ENCODE measurements at places on chromosomes 3 and 15.

- peak; percentile 28 for DNase-seq
Observed at GRCh38 chr15:91853511-91853947, at the start of gene SLCO3A1. TSS of gene SLCO3A1 (plus strand) at chr15:91853708.

GRCh38 chr3:42827023-42827422 lies 17.8 kb downstream of the ACKR2 start:
- no peak for DNase-seq

GRCh38 chr3:149619136-149619535 lies 38.7 kb downstream of the WWTR1 start:
- no peak for DNase-seq

- DNase-seq, result no peak
Observed at GRCh38 chr15:101179341-101180153, 72.3 kb downstream of the CHSY1 start.

DNA sequence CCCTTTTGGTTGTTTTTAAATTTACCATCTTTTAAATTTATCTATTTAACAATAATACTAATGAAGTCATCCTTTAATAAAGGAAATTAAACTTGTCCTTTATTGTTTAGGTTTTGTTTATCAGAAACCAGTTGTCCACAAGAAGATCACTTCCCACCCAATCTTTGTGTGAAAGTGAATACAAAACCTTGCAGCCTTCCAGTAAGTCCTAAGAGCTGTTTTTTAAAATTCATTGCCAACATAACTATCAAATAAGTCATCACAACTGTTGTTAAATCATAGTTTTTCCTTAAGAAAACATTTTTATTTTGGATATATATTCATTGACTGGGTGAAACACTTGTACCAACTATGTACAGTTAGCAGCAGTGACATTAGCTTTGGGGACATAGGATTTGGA lies 59.4 kb downstream of the CALML4 start:
- no peak for DNase-seq
